ENCODE measurements at places on chromosomes 7 and 10.
A peak's percentile ranks its signal among the peaks of the same experiment; 100 is the strongest.

DNA sequence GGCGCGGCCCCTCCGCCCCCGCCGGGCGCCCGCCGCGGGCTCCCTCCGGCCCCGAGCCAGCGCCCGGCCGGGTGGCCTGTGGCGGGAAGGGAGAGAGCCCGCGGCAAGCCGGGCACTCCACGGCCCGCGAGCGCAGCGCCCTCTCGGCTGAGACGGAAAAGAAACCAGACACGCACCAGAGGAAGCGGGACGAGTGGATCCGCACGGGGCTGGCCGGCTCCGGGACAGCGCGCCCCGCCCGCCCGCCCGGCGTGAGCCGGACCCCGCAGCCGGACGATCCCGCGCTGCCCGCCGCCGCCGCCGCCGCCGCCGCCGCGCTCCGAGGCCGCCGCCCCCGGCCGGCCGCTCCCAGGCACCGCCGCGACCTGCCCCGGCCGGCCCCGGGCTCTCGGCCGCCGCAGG, 300 bp downstream of the ARHGAP21 start:
- no peak for DNase-seq

DNA sequence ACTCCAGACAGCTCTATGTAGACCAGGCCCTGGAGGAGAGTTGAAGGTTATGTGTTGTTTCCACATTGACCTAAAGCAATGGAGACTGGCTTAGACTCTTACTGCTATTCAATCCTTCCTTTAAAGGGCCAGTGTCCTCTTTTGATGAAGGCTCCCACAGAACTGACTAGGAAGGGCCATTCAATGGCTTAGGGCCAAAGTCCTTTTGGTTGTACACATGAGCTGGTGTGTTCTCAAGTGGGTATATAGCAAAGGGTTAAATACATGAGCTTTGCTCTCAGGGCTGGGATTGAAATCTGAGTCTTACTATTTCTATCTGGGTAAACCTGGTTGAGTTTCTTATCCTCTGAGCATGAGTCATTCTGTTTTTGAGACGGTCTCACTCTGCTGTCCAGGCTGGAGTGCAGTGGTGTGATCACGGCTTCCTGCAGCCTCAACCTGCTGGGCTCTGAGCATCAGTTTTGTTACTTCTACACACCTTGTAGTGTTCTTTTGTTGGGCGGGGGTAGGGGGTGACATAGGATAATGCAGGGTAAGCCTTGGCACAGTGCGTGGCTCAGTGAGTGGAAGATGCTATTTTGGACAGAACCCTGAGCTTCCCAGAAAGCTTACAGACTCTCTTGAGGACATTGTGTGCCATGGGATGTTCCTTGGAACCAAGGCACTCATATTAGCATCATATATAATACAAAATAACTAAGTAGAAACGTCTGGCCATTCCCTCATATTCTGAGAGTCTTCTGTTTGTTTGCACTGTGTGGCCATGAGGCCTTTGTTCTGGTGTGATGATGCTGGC, 90.1 kb downstream of the ABCC2 start:
- DNase-seq, result no peak

DNA sequence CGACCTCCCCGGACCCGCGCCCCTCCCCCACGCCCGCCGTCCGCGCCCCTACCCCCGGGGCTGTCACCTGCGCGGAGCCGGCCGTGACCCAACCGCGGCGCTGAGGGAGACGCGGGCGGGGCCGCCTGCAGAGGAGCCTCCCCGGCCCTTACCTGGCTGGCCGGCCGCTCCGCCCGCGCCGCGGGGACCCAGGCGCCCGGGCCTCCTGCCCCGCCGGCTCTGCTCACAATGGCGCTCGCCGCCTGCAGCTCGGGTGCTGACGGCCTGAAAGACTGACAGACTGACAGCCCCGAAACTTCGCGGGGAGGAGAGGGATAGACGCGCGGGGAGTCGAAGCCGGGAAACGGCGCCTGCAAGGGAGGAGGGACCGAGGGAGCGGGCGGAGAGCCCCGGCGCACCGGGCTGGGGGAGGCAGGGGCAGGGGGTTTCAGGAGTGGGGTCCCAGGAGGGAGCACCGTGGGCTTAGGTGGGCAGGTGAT, 393 bp downstream of the ZNF467 start:
- no peak for DNase-seq

DNA sequence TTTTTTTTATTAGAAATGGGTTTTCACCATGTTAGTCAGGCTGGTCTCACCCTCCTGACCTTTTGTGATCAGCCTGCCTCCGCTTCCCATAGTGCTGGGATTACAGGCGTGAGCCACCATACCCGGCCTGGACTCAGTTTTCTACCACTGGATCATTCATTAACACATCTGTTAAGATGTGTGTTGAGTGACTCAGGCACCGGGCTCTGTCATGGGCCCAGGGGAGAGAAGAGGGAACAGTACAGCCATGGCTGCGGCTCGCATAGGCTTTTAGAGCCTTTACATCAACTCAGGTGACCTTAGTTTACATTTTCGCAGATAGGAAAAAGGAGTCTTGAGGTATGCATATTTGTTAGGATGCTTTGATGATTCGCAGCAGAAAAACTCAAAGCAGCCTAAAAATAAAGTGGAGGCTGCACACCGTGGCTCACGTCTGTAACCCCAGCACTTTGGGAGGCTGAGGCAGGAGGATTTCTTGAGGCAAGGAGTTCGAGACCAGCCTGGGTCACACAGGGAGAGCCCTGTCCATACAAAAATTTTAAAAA, 3.1 kb upstream of the ARPC1B start:
- no peak for DNase-seq

- no peak for DNase-seq
These were observed 49.1 kb downstream of the SRPK2 start for GRCh38 chr7:105339404-105340323.

DNA sequence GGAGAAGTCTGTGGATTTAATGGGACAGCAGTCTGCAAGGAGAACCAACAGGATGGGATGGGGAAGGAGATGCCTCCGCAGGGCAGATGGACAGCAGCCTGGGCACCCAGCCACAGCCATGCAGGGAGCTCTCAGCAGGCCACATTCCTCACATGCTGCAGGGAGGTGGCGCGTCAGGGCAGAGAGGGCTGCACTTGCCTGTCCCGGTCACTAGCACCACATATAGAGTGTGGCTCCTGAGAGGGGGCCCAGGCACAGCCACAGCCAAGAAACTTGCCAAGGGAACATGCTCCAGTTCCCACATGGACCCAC, 86.8 kb upstream of the ZMIZ1 start:
- DNase-seq, result no peak

DNA sequence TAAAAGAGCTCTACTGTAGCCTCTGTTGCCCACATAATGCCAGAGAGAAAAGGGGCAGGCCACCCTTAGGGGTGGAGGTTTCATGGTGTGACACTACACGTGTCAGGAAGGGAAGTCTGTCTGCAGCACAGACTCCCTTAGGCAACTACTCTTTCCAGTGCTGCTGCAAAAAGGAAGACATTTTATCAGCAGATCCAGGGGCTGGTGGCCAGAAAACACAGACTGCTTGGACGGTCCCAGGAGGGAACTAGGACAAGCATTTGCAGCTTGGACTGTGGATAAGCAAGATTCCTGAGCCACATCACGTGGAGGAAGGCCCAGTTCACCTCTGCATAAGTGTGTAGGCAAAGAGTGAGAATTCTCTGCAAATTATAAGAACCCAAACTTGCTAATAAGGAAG, 220.8 kb downstream of the FANK1 start:
- no peak for DNase-seq

GRCh38 chr7:1937252-1937605, 267.2 kb downstream of the ELFN1 start:
- no peak for DNase-seq

DNA sequence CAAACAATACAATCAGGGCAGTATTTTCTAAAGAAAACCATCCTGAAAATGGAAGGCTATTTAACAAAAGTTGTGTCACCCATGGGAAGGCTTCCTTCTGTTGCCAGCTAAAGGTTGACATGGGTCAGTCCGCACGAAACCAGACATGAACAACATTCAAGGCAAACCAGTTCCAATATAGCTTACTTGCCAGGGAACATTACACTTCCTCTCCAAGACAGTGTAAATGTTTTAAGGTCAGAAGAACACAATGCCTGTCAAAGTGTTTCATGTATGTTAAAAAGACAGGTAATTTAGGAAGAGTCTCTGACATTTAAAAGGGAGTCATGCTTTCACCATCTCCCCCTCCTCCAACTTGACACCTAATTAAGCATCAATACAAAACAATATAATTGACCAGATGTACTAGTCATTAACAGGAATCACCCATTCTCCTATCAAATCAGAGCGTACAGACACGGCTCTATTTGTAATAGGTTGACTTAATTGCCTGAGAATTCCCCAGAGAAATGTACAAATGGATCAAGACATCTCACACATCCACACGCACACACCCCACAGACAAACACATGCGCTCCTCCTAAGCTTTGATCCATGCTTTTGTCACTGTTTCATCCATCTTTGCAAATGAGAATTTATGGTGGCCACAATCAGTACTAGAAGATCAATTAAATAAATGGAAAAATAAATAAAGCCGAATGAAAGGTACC, 69.5 kb downstream of the CACNA2D1 start:
- no peak for DNase-seq

- no peak for DNase-seq
These were observed 216.5 kb downstream of the PLXNA4 start for GRCh38 chr7:132359743-132360142.

GRCh38 chr7:17682586-17682985, 257.7 kb downstream of the SNX13 start:
- DNase-seq, result no peak

GRCh38 chr7:137820677-137821420, 25.9 kb downstream of the DGKI start:
- no peak for DNase-seq

DNA sequence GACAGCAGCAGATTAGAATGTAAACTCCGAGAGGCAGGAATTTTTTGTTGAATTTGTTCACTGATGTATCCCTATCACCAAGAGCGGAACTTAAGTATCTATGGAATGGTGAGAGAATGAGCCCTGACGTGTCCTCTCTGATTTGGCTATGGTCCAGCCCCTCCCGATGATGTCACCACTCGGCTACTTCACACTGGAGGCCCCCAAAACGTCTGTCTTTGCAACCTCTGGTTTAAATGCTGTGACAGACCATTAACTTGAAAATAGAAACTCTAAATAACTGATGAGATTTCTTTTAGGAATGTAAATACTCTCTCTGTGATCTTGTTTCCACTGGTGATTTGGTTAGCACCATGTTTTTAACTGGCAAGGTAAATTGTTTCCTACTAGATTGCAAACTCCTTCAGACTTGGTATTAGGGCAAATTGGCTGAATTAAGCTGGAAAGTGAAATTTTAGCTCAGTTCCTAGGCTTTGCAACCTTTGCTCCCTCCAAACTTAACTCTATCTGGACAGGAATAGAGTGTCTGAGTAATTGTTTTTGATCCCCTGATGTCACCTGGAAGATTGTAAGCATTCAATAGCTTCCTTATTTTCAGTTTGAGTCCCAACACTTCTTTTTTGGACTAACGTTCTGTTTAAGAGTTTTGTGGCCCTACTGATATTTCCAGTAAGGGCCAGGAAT, 19.1 kb downstream of the SLC16A12 start:
- DNase-seq, result peak; percentile 73

DNA sequence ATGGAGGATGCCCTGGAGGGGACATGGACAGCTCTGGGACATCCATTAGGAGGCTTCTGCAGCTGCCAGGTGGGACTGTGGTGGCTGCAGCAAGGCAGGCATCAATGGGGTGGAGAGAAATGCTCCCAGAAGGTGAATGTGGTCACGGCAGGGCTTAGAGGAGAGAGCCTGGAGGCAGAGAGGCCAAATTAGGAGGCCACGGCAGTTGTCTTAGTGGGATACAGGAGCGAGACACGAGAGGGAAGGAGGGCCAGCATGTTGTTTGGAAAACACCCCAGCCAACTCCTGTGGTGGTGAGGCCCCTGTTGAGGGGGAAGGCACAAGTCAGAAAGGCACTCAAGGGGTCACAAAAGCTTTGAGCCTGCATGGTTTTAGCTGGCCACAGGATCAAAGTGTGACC, 14.6 kb upstream of the ECHDC3 start:
- DNase-seq, result no peak

DNA sequence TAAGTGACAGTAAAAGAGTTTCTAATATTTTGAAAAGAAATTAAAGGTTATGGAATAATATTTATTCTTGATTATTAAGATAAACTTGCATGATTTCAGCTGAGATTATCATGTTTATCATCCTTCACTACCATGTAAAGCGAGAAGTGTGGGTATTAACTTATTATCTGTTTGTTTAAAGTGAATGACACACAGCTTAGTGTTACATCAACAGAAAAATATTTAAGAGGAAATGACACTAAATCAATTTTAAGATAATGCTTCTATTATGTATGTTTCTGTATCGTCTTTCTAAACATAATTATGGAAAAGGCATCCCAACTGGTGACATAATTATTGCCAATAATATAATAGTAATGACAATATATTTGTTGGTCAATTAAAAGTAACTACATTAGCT, 213.1 kb downstream of the PCDH15 start:
- DNase-seq, result no peak

GRCh38 chr7:156005202-156005691, 193.0 kb upstream of the SHH start:
- no peak for DNase-seq

DNA sequence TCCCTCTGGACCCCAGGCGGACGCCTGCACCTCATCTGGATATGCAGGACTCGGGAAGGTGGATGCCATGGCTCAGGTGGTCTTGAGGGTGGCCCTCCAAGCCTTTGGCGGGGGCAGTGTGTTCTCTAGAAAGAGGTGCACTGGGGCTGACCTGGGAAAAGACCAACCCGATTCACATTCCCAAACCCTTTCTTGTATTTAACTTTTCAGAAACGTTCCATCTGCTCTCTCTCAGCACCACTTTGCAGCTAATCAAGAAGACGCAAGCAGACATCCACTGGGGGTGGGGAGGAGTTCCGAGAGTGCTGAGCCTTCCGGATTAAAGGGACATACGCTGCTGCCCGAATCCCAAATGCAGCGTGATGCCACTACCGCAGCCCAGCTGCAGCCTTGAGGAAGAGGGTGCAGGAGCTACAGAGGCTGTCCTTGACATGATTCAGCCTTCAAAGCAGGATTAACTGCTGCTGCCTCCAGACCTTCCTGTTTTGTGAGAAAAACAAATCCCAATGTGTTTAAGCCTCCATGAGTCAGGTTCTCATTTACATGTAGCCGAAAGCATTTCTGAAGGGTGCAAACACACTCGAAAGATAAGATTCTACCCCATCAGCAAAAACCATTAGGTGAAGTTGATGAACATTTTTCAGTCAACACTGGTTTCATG, 39.9 kb downstream of the RBM17 start:
- DNase-seq, result no peak

DNA sequence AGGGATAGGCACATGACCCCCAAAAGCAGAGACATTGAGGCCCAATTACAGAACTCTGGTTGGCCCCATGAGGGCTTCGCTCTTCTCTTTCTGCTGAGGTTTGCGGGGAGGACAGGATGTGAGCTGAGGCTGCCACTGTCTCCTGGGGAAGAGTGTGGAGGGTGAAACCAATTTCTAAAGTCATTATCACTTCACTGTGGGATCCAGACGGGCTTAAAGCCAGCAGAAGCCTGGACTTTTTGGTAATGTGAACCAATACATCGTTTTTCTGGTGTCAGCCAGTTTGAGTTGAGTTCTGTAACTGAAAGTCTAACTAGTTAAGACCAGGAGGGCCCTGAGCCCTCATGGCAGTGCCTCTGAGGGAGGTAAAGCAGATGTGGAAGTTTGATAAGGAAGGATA, 163.0 kb downstream of the MYOF start:
- DNase-seq, result no peak

GRCh38 chr10:110744782-110745181, 100.6 kb downstream of the RBM20 start:
- no peak for DNase-seq
